GM03348 (cell line): ENCODE measurements at places on chromosomes 7 and 10.

- DNase-seq = no peak
These were observed 214.0 kb upstream of the PRSS58 start for GRCh38 chr7:142471820-142472219.

- DNase-seq = no peak
These were observed 141.4 kb upstream of the FOXP2 start for GRCh38 chr7:114273218-114273617.

GRCh38 chr7:158161194-158161593, 426.4 kb downstream of the PTPRN2 start:
- DNase-seq = no peak

DNA sequence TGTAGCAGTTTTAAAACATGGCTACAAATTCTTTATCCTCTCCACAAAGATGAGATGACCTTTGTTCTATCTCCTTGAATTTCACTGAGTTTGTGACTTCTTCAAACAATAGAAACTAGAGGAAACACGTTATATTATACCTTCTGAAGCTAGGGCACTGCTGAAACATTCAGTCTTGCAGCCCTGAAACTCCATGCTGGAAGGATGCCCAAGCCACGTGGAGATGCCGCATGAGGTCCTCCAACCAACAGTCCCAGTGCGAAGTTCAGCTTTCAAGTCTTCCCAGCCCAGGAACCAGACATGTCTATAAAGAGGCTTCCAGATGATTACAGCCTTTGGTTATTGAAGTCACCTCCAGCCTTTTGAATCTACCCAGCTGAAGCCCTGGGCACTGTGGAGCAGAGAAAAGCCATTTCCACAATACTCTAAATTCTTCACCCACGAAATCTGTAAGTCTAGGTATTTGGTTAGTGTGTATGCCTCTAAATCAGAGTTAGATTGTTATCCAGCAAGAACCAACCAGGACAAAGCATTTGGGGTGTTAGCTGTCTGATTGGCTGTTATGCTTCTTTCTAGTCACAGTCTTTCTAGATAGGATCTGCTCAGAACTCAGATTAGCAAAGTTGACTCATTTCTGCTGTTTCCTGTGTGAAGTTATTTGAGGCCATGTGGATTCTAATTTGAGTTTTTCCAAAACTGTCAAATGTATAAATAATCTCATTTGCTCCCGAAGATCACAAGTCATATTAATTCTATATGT, 186.5 kb upstream of the TMEM72 start:
- peak; percentile 82 for DNase-seq

DNA sequence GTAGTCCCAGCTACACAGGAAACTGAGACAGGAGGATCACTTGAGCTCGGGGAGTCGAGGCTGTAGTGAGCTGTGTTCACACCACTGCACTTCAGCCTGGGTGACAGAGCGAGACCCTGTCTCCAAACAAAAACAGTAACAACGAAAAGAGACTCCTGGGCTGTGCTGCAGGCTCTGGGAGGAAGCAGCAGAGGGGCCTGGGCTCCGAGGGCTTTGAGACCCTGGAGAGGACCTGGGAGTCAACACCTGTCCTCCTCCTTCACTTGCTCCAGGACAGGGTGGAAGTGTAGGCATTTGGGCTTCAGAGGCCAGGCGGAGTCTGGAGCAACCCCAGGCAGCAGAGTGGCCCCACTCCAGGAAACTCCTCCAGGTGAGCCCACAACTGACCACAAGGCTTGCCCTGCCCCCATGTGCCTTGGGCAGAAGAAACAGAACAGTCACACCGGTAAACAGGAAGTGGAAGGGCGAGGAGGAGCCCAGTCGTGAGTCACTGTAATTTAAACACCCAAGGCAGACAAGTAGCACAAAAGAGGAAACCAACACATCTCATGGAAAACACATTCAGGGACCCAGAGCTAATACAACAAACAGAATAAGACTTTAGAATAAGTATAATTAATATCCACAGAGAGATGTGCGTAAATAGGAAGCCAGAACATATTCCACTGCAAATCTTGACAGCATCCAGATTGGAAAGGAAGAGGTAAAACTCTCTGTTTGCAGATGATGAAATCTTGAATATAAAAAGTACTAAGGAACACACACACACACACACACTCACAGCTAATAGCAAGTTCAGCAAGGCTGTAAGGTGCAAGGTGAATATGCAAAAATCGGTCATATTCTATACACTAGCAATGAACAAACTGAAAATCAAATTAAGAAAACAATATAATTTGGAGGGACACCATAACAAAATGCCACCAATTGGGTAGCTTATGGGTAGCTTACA, 20.5 kb upstream of the RASGEF1A start:
- no peak for DNase-seq

DNA sequence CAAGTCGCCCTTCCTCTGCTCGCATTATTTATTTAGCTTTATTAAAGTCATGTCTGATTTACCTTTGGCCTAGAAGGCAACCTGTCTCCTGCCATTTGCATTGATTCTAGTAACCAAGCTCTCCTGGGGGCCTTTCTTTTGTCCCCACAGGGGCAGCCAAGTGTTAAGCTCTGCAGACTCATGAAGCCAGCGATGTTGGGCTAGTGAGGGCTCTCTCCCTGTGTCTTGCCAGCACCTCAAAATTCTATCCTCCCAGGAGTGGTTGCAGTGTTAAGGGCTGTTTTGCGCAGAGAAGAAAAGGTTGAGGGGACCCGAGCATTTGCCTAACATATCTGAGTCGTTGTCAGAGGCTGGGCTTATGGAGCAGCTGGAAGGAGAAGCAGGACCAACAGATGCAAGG, 61.9 kb downstream of the AOC1 start:
- DNase-seq = no peak

GRCh38 chr10:104259456-104259855, 4.8 kb downstream of the GSTO1 start:
- DNase-seq = no peak

DNA sequence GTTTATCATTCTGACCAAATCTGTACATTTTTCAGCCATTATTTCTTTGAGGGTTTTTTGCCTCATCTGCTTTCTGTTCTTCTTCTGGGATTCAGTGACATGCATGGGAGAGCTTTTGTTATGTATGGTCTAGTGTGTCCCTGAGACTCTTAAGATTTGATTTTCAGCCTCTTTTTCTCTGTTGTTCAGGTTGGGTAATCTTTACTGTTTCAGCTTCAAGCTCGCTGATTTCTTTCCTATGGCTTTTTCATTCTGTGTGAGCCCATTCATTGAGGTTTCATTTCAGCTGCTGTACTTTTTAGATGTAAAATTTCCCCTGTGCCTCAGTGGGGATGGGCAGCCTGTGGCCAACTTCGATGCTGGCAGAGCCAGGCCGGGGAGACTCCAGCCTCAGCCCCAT, 38.1 kb downstream of the FOXK1 start:
- no peak for DNase-seq

GRCh38 chr10:10797513-10797912, 220.2 kb upstream of the CELF2 start:
- DNase-seq = no peak
